ENCODE measurements at places on chromosomes 12 and 14. TPM values are rescaled to one million over a fixed set of nuclear protein-coding genes. Genes with fewer than 3 reads are reported as not detected.
A peak's percentile ranks its signal among the peaks of the same experiment; 100 is the strongest.

DNA sequence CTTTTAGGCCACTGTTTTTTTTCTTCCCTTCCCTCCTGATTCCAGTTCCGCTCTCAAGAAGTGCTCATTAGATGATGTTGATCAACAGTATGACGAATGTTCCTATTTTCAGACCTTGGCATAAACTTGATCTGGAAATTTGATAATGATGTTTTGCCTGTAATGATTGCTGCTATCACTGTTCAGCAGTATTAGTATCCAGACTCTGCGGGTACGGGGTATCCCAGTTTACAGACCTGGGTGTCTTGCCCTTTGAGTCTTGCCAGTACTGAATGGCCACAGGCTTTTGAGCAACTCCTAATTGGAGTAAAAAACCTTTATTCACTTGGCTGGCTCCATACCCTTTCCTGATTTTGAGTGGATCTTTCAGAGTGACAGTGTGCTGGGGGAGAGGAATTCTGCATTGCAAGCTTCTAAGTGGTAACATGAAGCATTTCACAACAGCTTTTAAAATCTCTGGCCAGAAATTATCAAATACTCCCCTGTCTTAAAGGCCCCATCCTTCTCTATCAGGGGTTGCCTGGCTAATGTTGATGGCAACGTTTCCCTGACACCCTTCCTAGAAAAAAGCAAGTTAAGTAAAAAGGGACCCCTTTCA, 5.9 kb upstream of the ASB8 start:
- no peak for DNase-seq

DNA sequence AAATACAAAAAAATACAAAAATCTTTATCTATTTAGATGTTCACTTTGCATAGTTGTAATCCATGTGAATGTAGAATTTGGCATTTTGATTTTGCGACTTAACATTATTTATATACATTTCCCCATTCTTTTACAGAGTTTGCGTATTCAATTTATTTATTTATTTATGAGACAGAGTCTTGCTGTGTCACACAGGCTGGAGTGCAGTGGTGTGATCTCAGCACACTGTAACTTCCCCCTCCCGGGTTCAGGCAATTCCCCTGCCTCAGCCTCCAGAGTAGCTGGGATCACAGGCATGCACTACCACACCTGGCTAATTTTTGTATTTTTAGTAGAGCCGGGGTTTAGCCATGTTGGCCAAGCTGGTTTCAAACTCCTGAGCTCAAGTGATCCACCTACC, 25.3 kb upstream of the STRN3 start:
- DNase-seq: no peak

DNA sequence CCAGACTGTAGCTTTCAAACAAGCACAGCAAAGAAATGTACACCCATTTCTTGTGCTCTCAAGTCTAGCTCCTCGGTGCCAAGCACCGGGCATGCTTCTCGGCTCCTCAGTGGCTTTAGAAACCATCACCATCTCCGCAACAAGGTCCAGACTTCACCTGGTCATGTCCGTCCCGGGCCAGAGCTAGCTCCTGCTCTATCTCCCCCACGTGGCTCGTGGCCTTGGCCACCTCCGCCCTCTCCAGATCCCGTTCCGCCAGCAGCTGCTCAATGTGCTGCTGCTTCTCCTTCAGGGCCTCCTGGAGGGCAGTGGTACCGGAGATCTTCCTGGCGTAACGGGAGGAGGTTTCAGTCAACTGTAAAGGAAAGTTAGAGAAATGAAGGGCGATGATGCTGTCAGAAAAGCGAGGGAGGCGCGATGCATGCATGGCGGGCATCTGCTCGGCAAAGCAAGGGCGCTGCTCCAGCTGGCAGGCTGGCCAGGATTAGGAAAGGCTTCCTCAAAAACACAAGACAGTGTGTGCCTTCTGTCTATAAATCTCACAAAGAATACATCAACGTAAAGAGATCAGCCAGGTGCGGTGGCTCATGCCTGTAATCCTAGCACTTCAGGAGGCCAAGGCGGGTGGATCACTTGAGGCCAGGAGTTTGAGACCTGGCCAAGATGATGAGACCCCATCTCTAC, 67.4 kb downstream of the CLIP1 start:
- no peak for DNase-seq

C1QL4 gene
- polyA plus RNA-seq: not detected

NDRG2 gene
- 112 TPM for polyA plus RNA-seq

DNA sequence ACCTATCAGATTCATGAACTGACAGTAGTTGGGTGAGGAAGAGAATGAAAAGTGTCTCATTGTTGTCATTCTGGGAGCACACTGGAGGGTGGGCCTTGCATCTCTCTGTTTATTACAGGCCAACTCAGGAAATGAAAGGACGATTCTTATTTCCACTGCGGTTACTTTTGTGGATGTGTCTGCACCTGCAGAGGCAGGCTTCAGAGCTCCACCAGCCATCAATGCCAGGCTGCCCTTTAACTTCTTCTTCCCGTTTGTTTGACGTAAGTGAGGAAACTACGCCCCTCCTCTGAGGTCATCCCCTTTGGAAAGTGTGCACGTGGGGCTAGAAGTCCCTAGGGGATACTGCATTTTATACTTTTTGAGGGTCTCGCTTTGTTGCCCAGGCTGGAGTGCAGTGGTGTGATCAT, 33.7 kb downstream of the TCTN1 start:
- DNase-seq: no peak

- no peak for DNase-seq
Observed at GRCh38 chr14:23538785-23539184, 12.8 kb downstream of the ZFHX2 start.

AMHR2 gene
- polyA plus RNA-seq: 16.9 TPM

- peak; percentile 79 for DNase-seq
Observed at GRCh38 chr14:100662879-100663760, 63.6 kb upstream of the DLK1 start.

GRCh38 chr12:78167510-78167909, 336.8 kb downstream of the NAV3 start:
- no peak for DNase-seq

RHOJ gene
- polyA plus RNA-seq: 2.5 TPM

DNA sequence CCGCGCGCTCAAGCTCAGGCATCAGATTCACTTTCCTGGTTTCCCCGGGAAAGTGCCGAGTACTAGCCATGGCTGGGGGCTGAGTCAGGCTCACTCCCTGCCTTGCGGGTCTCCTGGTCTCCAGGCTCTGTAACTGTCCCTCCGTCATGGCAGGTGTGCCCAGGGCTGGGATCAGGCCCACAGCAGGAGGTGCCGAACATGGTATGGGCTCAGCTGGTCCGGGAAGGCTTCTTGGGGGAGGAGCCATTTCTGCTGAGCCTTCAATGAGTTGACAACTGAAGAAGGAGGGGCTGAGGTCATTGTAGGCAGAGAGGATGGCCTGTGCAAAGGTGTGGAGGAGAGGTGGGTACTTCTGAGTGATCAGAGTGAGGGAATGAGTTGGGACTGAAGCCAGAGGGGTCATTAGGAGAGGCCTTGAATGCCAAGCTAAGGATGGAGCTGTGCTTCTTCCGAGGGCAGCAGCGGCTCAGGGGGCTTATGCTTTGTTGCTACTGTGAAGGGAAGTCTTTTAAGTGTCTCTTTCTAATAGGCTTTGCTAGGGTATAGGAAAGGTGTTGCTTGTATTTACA, 769 bp downstream of the EXOC3L4 start:
- DNase-seq: no peak

DNA sequence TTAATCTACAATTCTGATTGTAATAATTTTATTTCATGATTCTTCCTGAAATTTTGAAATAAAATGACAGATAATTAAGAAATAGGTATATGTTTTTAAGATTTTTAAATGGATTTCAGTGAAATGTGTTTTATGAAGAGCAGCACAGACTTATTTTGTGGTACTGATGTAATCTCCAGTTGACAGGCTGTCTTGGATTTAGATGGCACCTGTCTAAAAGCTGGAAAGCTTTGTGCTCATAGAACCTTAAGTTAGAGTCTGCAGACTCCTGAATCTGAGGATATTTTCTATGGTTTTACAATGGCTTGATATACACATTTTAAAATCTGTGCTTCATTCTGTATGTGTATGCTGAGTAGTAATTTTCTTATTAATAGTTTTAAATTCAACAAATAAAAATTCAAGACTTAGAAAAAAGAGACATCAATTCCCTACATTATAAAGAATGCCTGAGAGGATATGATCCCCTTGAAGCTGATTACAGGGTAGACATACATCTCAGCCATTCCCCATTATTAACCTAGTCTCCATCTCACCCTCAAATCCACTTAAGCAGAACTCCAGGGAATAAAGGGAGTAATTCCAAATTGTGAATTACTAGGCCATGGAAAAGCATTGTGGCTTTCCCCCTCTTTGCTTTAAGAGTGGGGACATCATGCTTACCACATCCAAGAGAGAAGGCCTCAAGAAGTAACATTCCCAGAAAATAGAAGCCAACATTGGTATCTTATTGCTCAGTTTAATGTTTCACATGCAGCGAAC, 33.7 kb upstream of the ACSS3 start:
- no peak for DNase-seq

DNA sequence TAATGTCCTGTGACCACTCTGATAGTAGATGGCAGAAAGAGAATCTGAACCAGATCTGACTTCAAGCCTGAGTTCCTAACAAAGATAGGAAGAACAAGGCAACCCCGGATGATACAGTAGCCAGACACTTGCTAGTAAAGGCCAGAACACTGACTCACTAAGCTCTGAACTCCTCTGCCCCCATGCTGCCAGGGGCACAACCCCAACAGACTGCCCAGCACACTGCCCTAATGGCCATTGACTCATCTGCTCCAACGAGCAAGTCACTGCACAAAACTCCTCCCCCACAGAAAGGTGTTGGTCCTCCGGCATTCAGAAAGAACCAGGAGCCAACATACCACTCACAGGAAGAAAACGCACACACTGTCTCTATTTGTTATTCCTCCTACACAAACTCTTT, 179.6 kb upstream of the NUDT4 start:
- peak; percentile 52 for DNase-seq

- no peak for DNase-seq
Observed at GRCh38 chr12:103966736-103967135, 1.1 kb downstream of the TDG start.

- DNase-seq: no peak
Observed at GRCh38 chr14:68564191-68564825, 228.6 kb downstream of the ZFP36L1 start.

GRCh38 chr12:104197264-104197663, 18.3 kb upstream of the TXNRD1 start:
- no peak for DNase-seq

GRCh38 chr12:101925361-101925760, 48.0 kb downstream of the DRAM1 start:
- DNase-seq: peak; percentile 60

DNA sequence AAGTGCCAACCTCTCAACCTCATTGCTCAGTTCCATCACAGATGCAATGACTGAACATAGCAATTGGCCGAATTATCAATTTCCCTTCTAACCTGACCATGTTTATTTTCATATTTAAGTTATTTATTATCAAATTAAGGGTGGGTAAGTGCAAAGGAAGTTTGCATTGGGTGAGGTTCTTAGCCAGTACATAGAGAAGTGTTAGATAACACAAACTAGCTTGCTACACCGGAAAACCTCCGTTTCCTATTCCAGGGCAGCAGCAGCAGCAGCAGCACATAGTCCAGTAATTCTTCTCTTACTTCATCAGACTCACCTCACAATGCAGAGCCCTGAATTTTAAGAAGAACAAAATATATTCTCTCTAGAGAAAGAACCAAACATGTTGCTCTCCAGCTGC, 200.5 kb upstream of the OR4E1 start:
- no peak for DNase-seq

DNA sequence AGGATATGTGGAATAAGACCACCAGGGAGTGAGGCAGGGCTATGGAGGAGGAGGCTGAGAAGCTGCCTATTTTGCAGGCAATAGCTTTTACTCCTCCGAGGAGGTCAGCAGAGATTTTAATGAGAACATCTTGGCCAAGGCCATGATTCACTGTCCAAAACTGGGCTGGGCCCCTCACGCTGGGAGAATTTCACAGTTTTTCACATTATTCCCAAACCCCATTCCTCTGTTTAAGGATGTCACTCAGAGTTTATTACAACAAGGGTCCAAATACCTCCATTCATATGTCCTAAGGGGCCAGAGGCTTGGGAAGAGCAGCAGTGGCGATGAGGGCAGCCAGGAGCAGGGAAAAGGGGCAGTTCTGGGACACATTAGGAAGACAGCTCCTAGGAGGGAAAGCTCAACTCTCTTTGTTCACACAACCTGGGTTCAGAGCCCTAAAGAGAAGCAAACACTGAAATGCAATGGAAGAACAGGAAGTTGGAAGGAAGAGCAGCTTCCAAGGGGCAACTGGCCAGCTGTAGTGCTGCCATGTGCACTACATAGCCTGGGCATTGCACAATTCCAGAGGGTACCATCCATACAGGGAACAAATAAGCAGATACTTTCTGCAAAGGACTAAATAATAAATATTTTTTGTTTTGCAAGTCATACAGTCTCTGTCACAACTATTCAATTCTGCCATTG, 283.2 kb downstream of the NUAK1 start:
- DNase-seq: no peak

GRCh38 chr12:130924966-130925665, 28.6 kb upstream of the ADGRD1 start:
- no peak for DNase-seq

HIF1A gene
- polyA plus RNA-seq: 181 TPM

ARMH4 gene
- 8.1 TPM for polyA plus RNA-seq

GRCh38 chr14:83994020-83994419, 1535.9 kb upstream of the FLRT2 start:
- no peak for DNase-seq

Measured in hepatocyte (in vitro differentiated cells).